ENCODE measurements at places on chromosomes 16 and 17.

DNA sequence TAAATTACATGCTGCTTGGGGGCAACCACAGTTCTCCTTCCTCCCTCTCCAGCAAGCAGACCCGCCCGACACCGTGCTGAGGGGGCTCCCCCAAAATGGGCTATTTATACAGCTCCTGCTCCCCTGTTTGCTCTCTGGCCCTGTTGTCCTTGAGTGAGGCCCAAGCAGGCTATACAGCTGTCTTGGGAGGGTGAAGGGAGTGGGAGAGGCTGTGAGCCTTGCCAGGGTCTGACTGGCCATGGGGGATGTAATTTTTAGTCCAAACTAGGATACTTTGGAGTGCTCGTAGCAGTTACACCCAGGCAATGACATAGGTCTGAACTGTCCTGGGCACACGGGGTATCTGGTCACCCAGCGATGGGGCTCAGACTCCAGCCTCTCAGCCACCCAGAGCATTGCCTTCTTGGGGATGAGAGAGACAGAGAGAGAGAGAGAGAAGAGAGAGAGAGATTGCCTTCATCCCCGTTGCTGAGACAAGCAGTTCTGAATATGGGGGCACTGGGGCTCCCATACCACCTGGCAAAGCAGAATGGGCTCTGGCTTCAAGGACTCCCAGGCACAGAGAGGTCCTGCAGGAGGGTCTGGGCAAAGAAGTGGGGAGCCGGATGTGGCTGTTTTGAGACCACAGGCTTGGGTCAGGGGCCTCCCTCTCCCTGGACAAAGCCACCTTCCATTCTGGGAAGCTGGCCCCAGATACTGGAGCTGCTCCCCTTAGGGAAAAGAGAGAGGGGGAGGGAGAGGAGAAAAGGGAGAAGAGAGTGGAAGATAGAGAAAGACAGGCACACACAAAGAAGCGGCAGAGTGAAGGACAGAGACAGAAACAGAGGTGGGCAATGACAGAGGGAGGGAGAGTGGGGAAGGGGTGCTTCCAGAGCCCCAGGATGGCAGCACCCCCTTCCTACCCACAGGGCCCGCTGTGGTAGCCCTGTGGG lies 10.7 kb upstream of the TMEM92 start:
- DNase-seq = no peak

- DNase-seq = no peak
These were observed 163.0 kb downstream of the ABCA8 start for GRCh38 chr17:68792042-68792685.

GRCh38 chr17:4806777-4807604 lies at the start of gene PLD2:
PLD2 (plus strand) TSS chr17:4807152; CDS start chr17:4807773, 621 bp downstream.
- DNase-seq = peak; percentile 95

DNA sequence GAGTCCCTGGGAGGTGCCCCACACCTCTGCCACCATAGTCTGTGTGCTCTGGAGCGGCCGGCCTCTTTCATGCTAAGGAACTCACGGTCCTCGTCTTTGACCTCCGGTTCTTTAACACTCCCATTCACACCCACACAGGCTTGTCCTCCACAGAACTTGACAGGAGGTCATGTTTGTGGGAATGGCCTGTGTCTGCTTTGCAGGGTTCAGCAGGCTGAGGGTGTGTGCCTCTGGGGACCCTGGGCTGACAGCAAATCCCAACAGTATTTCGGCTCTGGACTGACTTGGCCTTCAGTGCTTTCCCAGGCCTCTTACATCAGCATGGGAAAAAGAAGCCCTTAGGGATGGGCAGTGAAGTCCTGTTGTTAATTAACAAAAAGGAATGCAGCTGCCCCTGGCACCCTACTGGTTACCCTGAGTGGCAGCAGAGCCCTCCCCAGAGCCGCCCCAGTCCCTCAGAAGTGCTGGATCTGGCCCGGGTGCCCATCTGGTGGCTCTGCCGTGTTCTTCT lies 35.4 kb upstream of the ADORA2B start:
- DNase-seq = no peak

DNA sequence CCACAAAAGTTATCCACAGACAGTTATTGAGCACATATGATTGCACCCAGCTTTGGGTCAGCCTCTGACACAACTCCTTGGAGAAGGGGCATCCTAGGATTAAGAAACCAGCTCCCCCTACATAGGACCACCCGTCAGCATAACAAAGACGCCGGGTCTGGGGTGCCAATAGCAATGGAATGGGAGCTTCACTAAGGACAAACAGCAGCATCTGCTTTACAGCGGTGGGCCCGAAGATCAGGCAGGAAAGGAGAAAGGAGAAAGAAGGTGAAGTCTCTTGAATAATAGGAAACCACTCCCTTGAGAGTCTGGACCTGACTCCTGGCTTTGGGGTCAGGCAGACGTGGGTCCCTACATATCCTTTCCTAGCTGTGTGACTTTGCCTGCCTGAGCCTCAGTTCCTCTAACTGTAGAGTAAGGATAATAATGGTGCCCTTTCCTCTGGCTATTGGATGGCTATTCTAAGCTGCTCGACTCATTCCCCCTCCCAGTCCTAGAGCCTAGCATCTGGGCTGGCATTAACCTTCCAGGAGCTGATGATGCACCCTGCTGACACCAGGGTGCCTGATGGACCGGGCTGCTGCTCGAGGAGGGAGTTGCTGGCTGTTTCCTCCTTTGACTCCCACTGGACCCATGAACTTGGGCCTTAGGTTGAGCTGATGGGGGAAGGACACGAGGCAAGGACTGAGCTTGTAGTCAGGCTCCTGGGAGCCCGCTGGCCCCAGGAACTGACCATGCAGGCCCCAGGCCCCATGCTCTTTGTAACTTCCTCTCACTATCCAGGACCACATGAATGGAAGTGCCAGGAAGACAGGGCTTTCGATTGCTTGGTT lies 94.2 kb downstream of the C16orf78 start:
- DNase-seq = no peak

GRCh38 chr16:35414563-35414962 lies 1955.2 kb downstream of the TP53TG3F start:
- DNase-seq = no peak

GRCh38 chr16:53636978-53637377 lies 66.7 kb downstream of the RPGRIP1L start:
- DNase-seq = no peak

DNA sequence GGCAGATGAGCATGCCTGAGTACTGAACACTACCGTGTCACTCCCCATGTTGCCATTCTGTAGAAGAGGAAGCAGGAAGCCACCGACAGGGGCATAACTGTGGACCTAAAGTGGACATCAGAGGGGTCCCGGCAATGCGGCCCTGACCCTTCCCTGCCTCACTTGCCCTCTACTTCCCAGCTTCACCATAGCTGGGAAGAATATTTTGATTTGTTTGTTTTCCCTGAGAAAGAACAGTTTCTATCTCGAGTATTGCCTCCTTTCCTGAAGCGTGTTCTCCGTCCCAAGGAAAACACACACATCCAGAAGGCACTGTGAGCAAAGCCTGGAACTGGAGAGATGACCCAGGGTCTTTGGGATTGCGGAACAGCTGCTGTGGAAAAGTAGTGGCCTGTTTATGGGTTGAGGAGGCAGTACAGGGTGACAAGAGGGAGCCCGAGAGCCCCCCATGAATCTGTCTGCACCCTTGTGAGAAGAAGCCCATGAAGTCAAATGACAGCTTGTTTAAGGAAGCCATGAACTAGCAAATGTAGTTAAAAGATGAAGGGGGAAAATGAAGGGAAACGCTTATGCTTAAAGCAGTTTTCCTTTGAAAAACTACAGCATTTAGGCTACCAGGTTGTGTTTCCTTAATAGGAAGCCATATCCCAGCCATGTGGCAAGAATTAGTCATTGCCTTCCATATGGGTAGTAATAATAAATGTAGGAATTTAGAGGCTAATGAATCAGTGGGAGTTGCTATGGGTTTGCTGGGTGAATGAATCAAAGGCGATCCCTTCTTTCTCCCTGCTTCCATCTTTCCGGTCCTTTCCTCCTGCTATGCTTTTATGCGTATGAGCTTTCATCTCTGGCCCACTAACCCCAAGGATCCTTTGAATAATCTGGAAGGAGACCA lies 90.0 kb upstream of the TBX2 start:
- DNase-seq = peak; percentile 44

DNA sequence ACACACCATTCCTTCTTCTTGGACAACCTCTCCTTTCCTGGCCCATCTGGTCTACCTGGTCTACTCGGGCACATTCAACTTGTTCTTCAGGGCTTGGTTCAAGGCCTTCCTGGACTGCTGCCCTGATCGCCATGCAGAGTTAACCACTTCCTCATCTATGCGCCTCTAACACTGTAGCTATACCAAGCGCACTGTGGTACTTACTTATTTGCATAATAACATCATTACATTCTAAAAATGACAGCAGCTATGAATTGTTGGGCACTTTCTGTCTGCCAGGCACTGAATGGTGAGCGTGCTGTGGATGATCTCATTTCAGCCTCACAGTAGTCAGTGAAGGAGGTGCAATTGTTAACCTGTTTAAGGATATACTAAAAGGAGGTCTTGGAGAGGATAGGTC lies 66.9 kb upstream of the SDK2 start:
- DNase-seq = no peak

GRCh38 chr17:50310455-50311111 lies 35.3 kb upstream of the XYLT2 start:
- no peak for DNase-seq

DNA sequence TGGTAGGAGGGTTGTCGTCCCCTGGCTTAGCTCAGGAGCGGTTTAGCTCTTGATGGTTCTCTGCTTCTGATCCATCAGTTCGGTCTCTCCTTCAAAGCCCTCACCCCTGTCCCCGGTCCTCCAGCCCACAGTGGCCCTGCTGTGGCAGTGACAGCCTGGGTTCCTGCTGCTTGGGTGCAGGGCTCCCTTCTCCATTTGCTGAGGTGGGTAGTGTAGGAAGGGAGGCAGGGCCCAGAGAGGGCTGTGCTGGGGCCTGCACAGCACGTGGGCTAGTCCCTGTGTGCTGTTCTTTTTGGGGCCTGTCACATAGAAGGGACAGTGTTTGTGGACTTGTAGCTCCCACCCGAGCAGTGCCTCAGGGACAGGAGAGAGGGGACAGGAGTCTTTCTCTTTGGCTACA lies 18.3 kb downstream of the TMEM94 start:
- no peak for DNase-seq

DNA sequence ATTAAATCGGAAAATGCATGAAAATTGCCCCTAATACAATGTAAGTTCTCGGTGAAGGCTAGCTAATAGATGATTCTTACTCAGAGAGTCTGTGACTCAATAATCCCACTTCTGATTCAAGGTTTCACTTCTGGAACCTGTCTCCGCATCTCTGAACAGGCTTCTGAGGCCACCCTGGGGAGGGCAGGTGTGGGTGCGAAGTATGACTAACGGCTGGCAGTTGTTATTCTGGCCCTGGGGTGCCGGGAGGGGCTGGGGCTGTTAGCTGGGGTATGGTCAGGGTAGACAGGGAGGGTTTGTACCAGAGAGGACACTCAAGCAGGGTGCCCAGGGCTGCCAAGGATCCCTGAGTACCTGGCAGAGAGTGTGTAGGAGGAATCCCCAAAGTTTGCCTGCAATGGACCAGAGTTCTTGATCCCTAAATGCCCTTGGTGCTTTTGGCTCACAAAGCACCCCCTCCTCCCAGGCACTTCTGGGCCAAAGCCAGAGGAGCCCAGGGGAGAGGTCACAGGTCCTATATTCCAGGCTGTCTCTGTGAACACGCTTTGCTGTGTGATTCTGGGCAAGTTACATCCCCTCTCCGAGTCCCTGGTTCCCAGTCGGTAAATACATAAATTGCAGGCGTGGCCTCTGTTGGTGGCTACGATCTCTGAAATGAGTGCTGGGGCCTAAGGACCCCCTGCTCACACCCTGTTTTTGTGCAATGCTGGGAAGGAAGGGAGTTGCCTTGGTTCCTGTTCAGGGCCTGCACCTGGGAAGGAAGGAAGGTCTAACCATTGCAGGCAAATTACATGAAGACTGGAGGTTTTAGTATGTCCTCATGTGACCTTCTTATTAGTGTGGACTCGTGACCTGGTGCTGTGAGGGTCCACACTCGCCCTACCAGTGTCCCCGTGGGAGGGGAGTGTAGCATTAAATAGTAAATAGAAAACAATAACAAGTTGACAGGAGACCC lies 49.9 kb upstream of the CPNE2 start:
- peak; percentile 79 for DNase-seq

All from RWPE1 (cell line).